ENCODE measurements at places on chromosomes 12 and 14.

- no peak for DNase-seq
Measured at GRCh38 chr14:32102968-32103367, 25.9 kb downstream of the ARHGAP5 start.

- DNase-seq: no peak
Measured at GRCh38 chr14:24283796-24284460, 12.5 kb upstream of the RABGGTA start.

GRCh38 chr12:113244478-113244958 is 23.3 kb downstream of the TPCN1 start:
- DNase-seq: no peak

DNA sequence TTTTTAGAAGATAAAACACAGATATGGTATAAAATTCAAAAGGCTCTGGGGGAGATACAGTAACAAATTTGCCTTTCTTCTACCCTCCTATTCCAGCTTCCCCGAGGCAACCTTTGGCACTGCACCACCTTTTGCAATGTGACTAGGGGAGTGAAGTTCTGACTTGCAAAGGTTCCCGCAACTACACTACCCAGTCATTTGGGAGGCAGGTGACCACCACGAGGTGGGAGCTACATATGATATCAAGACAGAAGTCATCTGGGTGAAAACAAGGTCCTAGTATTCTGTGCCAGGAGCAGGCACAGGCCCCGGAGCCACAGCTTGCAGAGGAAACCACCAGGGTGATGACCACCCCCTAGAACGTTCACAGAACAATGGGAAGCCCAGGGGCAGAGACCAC is 141.5 kb downstream of the TTC7B start:
- no peak for DNase-seq

- DNase-seq: no peak
Measured at GRCh38 chr14:104439625-104440024, 139.9 kb upstream of the C14orf180 start.

- DNase-seq: no peak
Measured at GRCh38 chr12:110249716-110250225, 31.3 kb upstream of the ATP2A2 start.

DNA sequence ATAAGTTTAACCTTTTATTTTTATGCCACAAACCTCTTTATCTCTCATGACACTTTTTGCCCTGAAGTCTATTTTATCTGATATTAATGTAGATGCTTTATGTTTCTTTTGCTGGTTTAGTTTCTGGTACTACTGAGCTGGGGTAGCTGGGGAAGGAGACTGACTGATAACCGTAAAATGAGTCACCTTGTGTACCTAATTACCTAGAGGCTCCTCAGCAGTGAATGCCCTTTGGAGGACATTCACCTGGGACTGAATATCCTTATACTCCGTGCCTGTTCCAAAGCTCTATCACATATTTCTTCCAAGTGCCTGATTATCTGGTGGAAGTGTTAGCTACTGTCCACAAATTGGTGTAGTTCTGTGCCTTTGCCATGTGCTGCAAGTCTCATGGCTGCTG is 13.9 kb downstream of the ATL1 start:
- DNase-seq: no peak

DNA sequence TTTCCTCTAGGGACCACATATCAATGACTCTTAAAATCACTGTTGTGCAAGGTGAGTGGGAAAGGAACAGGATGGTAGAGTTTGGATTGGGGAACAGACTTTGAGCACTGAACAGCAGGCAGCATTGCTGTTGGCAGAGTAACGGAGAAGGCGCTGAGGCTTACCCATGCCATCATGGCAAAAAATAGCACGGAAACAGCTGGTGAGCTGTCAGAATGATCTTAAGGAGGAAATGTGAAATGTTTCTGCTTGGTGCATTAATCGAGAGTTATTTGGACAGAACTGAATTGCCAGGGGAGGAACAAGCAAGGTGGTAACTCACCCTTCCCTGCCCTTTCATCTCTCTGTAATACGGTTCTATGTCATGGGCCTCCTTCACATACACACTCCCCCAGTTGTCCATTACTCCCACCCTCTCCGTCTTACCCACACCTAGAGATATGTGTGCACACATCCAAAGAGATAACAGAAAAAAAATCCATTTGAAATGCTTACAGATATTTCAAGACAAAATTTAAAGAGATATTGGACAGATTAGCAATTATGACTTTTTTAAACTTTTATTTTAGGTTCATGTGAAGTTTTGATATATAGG is 572.5 kb downstream of the DIO2 start:
- no peak for DNase-seq

GRCh38 chr12:5507944-5508343 is 76.0 kb downstream of the NTF3 start:
- DNase-seq: no peak

DNA sequence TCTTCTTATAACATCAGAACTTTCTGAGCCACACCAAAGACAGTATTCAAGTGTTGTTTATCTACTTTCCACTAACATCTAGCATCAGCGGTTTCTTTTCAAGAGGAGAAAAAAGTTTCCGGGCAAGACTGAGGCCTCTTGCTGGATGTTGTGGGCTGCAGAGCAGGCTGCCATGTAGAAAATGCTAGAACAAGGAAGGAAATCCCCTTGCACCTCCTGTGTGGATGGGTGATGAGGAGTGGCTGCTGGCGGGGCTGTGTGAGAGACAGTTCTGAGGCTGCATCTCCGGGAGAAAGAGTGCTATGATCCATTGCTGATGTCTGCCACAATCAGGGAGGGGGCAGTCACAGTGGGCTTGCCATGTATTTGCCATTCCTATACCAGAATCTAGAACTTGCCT is 37.8 kb upstream of the PPP1CC start:
- DNase-seq: no peak

- peak; percentile 20 for DNase-seq
Measured at GRCh38 chr14:59262717-59263454, 74.4 kb downstream of the DAAM1 start.

DNA sequence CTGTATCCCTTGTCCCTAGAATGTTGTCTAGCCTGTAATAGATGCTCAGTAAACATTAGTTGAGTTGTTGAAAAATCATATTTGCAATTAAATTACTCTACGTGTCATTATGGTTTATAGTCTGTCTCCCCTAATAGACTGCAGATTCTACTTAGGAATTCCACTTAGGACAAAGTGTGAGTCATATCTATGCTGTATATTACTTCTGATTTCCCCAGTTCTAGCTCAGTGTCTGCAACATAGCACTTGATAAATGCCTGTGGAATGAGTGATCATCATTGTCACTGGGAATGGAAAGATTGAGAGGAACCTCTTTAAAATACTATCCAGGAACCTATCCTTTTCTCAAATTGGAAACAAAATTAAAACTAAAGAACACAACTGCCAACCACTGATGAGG is 99.3 kb downstream of the TBX5 start:
- peak; percentile 79 for DNase-seq

DNA sequence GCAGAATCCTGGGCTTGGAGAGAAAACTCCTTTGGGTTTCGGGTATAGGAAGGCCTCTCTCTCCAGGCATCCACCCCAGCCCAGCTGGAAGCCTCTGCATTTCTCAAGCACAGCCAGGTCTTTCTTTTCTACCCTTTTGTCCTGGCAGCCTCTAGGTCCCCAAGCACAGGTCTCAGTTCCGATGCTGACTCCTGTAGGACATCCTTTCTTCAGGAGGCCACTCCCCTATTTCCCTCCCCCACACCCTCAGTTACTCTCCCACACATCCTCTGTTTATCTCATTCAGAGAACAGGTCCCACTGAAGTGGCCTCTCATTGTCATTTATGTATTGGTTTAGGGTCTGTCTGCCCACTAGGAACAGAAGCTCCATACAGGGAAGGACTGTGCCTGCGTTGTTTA is 352.6 kb downstream of the VRK1 start:
- DNase-seq: no peak

GRCh38 chr12:109386059-109386433 is 38.3 kb downstream of the MYO1H start:
- no peak for DNase-seq
